ENCODE measurements at places on chromosomes 13 and 19.
A peak's percentile ranks its signal among the peaks of the same experiment; 100 is the strongest.

- peaks cover 4% of the 10 kb centered on the region for H3K36me3 ChIP-seq
- no peak overlapping the region for H3K27ac ChIP-seq
- DNase-seq = no peak
- no peak overlapping the region for H3K4me3 ChIP-seq
Observed at GRCh38 chr19:6413721-6414643, 10.6 kb downstream of the KHSRP start.

DNA sequence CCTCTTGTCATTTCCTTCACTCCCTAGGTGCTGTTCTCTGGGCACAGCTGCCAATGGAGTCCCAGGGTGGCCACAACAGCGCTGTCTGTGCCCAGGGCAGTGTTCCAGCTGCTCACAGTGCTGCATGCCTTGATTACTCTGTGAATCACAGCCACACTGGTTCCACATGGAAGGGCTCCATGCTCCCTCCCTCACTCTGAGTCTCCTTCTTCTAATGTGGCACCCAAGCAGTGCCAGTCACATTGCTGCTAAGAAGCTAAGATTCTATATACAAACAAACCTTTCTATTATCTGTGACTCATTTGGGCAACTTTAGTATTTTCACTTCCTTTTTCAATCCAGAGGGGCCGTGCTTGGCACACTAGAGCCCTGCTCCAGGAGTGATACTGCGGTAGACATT lies 248.7 kb downstream of the TDRD3 start:
- DNase-seq = no peak
- H3K36me3 ChIP-seq = no peaks in the 10 kb centered on the region
- no peaks in the 10 kb centered on the region for H3K4me1 ChIP-seq
- no peak overlapping the region for H3K4me3 ChIP-seq
- no peak overlapping the region for H3K27ac ChIP-seq

DNA sequence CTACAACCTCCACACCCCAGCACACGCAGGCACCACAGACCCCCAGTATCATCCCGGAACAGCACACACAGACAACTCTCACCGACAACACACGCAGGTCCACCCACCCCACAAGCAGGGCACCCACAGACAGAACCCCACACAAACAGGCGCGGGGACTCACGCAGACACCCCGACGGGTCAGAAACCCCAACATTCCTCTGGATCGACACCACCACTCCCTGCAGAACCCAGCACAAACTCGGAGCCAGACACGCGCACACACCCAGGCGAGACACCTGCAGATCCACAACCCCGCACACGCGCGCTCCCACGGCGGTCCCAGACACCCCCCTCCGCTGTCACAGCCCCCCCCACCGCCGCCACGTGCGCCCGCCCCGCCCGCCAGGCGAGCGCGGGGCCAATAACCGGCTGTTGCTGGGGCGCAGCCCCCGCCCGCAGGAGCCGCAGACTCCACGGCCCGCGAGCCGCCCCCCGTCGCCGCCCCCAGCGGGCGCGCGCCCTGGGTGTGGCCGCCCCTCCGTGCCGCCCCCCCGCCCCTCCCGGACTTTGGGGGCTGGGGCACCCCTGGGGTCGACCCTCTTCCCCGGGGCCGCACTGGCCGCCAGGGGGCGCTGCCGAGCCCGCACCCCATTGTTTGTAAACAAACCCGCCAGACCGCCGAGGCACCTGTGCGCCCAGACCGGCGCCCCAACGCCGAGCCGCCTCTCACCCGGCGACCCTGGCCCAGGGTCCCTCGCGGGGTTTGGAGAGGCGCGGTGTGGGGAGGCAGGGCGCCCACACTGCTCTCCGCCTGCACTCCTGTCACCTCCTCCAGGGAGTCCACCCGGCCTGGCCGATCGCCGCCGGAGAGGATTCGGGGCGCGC lies 712 bp downstream of the BBC3 start:
- no peak overlapping the region for H3K27ac ChIP-seq
- DNase-seq = no peak
- peaks cover 5% of the 10 kb centered on the region for H3K4me1 ChIP-seq
- H3K36me3 ChIP-seq = no peaks in the 10 kb centered on the region
- H3K4me3 ChIP-seq = peak overlapping the region; percentile 61
- H3K27me3 ChIP-seq = peaks cover 31% of the 10 kb centered on the region

GRCh38 chr13:40609972-40610726 lies 56.3 kb downstream of the FOXO1 start:
- H3K27ac ChIP-seq = no peak overlapping the region
- peaks cover 36% of the 10 kb centered on the region for H3K4me1 ChIP-seq
- no peaks in the 10 kb centered on the region for H3K36me3 ChIP-seq
- no peaks in the 10 kb centered on the region for H3K27me3 ChIP-seq

DNA sequence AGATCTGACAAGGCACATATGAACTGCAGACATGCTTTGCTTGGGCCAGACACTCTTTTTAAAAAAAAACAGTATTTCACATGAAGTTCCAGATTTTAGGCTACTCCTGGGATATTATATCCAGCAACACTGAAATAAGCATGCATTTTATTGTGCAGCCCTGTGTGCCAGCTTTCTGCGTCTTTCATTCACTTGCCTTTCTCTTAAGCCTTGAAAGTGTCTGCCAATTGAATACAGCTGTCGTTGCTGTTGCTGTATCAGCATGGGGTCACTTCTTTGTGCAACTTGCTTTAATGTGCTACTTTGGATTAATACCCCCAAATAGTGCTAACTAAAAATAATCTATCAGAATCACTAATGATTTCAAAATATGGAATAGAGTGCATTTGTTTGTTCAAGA lies 657.8 kb downstream of the SLITRK6 start:
- no peak overlapping the region for H3K4me3 ChIP-seq
- H3K4me1 ChIP-seq = no peaks in the 10 kb centered on the region
- H3K27ac ChIP-seq = no peak overlapping the region
- no peaks in the 10 kb centered on the region for H3K36me3 ChIP-seq
- no peak for DNase-seq

DNA sequence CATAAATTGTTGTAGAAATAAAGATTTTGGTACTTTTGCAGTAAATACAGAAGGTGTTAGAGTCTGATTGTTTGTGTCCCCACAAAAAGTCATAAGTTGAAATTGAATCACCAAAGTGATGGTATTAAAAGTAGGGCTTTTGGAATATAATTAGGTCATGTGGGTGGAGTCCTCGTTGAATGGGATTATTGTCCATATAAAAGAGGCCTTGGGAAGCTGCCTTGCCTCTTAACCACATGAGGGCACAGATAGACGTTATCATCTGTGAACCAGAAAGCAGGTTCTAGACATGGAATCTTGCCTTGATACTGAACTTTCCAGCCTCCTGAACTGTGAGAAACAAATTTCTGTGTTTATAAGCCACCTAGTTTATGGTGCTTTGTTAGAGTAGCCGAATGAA lies 186.8 kb downstream of the PRR20E start:
- H3K27me3 ChIP-seq = no peaks in the 10 kb centered on the region
- no peak for DNase-seq
- no peak overlapping the region for H3K27ac ChIP-seq

GRCh38 chr19:33462112-33462791 lies 59.3 kb downstream of the PEPD start:
- peaks cover 2% of the 10 kb centered on the region for H3K36me3 ChIP-seq
- H3K27me3 ChIP-seq = no peaks in the 10 kb centered on the region
- H3K4me3 ChIP-seq = no peak overlapping the region
- H3K27ac ChIP-seq = no peak overlapping the region
- DNase-seq = no peak

DNA sequence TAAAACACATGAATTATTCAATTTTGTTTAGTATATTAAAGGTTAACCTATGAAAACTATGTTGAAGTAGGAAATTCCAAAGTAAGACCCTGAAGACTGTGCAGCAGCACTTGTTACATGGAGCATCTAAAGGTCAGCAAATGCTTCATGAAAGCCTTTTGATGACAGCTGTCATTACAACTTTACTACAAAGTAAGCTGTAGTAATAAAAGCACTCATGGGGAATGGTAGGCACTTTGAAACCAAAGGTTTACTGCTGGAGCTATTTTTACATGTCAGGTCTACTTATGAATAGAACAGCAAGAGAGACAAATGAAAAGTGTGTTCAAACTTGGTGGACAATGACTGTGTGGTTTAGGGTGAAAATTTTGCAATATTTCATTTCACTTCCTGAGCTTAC lies 672.5 kb upstream of the PCDH20 start:
- DNase-seq = no peak
- no peaks in the 10 kb centered on the region for H3K36me3 ChIP-seq
- no peaks in the 10 kb centered on the region for H3K4me1 ChIP-seq
- no peak overlapping the region for H3K27ac ChIP-seq

DNA sequence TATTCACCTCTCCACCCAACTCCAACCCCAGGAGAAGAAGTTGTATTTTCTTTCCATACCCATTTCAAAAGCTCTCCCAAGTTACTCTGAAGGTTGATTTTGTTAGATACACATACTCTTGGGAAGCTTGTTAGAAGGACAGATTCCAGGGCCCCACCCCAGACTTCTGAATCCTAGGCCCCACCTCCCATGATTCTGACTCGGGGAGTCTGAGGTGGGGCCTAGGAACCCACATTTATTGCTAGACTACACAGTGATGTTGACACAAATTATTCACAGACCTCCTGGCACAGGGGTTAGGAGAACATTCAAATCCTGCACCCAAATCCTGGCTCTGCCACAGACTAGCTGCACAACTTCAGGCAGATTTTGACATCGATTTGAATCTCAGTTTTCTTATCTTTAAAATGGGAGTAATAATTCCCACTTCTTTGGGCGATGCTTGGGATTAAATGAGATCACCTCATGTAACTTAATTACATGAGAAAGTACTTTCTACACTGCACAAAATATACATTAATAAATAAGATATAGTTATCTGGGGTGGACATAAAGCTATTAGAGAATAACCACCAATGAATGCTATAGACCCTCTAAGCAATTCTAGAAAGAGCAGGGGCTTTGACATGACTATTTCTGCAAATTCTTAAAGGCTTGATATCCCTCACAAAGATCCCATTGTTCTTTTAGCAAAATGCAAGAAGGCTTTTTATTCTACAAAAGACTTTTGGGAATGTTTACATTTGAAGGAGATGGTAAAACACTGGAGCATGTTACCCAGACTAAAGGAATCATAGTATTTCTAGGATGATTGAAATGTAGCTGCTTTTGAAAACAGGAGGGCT lies 18.0 kb downstream of the MBNL2 start:
- H3K36me3 ChIP-seq = peaks cover 2% of the 10 kb centered on the region
- H3K27me3 ChIP-seq = no peaks in the 10 kb centered on the region
- no peak for DNase-seq
- H3K27ac ChIP-seq = no peak overlapping the region

DNA sequence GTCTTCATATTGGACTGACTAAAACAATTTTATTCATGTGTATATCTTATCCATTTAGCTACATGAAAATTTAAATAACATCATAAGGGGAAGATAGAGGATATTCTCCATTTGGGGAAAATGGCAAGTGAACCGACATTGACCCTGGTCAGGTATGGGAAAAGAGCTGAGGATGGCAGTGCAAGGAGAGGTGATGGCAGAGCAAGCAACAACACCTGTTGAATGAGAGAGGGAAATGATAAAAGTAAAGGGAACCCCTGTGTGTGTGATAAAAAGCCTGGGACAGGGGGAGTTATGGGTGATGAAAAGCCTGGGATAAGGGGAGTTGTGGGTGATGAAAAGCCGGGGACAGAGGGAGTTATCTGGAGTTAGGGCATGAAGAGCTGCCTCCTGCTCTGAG lies 4.0 kb downstream of the CLC start:
- no peaks in the 10 kb centered on the region for H3K4me1 ChIP-seq
- no peaks in the 10 kb centered on the region for H3K36me3 ChIP-seq
- DNase-seq = no peak
- H3K27me3 ChIP-seq = peaks cover 4% of the 10 kb centered on the region
- no peak overlapping the region for H3K27ac ChIP-seq
- H3K4me3 ChIP-seq = no peak overlapping the region

- H3K4me1 ChIP-seq = peaks cover 2% of the 10 kb centered on the region
- peaks cover 62% of the 10 kb centered on the region for H3K36me3 ChIP-seq
- H3K27ac ChIP-seq = no peak overlapping the region
- DNase-seq = no peak
- no peaks in the 10 kb centered on the region for H3K27me3 ChIP-seq
Observed at GRCh38 chr19:40756502-40757110, 5.6 kb downstream of the SNRPA start.

GRCh38 chr13:99636306-99636705 lies 135.0 kb downstream of the TM9SF2 start:
- H3K36me3 ChIP-seq = no peaks in the 10 kb centered on the region
- H3K27ac ChIP-seq = no peak overlapping the region
- no peak for DNase-seq
- no peaks in the 10 kb centered on the region for H3K4me1 ChIP-seq

- H3K4me1 ChIP-seq = no peaks in the 10 kb centered on the region
- H3K36me3 ChIP-seq = peaks cover 65% of the 10 kb centered on the region
- no peak overlapping the region for H3K27ac ChIP-seq
- H3K4me3 ChIP-seq = no peak overlapping the region
- no peaks in the 10 kb centered on the region for H3K27me3 ChIP-seq
- no peak for DNase-seq
Observed at GRCh38 chr13:46773541-46773940, 23.4 kb downstream of the ESD start.

GRCh38 chr13:93345024-93345423 lies 118.4 kb downstream of the GPC6 start:
- no peaks in the 10 kb centered on the region for H3K4me1 ChIP-seq
- no peak overlapping the region for H3K4me3 ChIP-seq
- H3K27me3 ChIP-seq = no peaks in the 10 kb centered on the region
- no peaks in the 10 kb centered on the region for H3K36me3 ChIP-seq
- no peak overlapping the region for H3K27ac ChIP-seq

- no peak overlapping the region for H3K4me3 ChIP-seq
- DNase-seq = peak; percentile 40
- no peak overlapping the region for H3K27ac ChIP-seq
- H3K36me3 ChIP-seq = peaks cover 20% of the 10 kb centered on the region
- H3K4me1 ChIP-seq = no peaks in the 10 kb centered on the region
Observed at GRCh38 chr13:111165241-111166010, 50.3 kb downstream of the ARHGEF7 start.

DNA sequence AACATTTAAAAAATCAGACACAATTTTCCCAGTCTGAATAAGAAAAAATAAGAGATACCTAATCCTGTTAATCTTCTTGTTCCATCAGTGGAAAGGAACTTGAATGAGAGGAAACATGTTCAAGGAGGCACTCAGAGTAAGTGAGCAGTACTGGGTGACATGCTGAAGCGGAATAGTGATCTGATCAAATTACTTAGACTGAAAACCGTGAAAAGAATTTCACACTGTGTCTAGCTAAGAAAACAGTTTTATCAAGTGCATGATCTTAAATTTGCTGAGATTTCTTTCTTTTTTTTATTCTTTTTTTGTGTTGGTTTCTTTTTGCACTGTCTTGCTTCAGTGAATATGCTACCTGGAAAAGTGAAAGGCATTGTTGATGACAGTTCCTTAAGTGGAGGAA lies 249.5 kb upstream of the SLC10A2 start:
- no peaks in the 10 kb centered on the region for H3K36me3 ChIP-seq
- no peak overlapping the region for H3K27ac ChIP-seq
- DNase-seq = no peak
- no peaks in the 10 kb centered on the region for H3K27me3 ChIP-seq
- H3K4me1 ChIP-seq = no peaks in the 10 kb centered on the region

Data from common myeloid progenitor, CD34-positive (primary cell).